SJSA1 (cell line): ENCODE measurements at places on chromosomes 5 and 9. TPM values are rescaled to one million over a fixed set of nuclear protein-coding genes. Genes with fewer than 3 reads are reported as not detected.

GRCh38 chr9:4936823-4937222 is 48.2 kb upstream of the JAK2 start:
- no peaks in the 10 kb centered on the region for H3K27me3 ChIP-seq
- no peak overlapping the region for H3K27ac ChIP-seq
- H3K36me3 ChIP-seq: no peaks in the 10 kb centered on the region
- no peak overlapping the region for H3K4me3 ChIP-seq

DNA sequence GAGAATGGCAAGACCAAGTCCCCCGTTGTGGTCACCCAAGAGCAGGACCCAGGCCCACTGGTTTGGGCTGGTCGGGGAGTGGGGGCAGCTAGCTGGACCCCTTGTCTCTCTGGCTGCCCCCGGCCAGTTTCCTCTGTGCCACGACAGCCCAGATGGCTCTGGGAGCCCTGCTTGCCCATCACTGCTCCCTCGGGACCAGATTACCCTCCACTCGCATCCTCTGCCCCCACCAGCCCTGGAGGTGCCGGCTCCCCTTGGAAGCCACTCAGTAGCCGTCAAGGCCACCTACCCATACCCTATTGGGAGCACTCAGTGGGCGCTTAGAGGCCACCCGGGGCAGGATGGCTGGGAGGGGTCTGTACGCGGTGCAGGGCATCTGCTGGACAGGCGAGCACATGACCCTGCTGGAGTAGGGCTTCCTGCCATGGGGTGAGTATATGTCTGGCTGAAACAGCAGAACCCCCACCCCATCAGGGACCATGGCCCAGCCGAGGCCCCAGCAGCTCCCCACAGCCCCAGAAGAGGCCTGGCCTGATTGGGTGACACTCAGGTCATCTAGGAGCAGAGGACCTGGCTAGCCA is 70.0 kb downstream of the ZNF354C start:
- H3K27ac ChIP-seq: no peak overlapping the region
- H3K4me3 ChIP-seq: no peak overlapping the region
- H3K36me3 ChIP-seq: 0 out of 2 replicates have a peak, but pooled peaks cover 3% of the 10 kb centered on the region
- DNase-seq: no peak
- no peaks in the 10 kb centered on the region for H3K4me1 ChIP-seq
- H3K27me3 ChIP-seq: no peaks in the 10 kb centered on the region

DNA sequence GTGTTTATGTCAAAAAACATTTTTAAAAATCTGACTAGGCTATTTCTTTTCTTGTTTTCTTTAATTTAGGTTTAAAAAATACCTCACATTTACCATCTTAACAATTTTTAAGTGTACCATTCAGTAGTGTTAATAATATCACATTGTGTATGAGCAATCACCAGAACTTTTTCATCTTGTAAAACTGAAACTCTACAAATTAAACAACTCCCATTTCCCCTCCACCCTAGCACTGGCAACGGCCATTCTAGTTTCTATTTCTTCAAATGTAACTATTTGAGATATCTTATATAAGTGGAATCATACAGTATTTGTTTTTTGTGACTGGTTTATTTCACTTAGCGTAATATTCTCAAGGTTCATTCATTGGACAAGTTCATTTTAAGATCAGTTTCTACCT is 27.7 kb downstream of the PLCXD3 start:
- no peak overlapping the region for H3K4me3 ChIP-seq
- H3K27me3 ChIP-seq: no peaks in the 10 kb centered on the region
- no peak overlapping the region for H3K27ac ChIP-seq
- DNase-seq: no peak
- no peaks in the 10 kb centered on the region for H3K4me1 ChIP-seq

GRCh38 chr5:105789246-105789645 is 1881.5 kb downstream of the EFNA5 start:
- no peaks in the 10 kb centered on the region for H3K36me3 ChIP-seq
- H3K4me3 ChIP-seq: no peak overlapping the region
- H3K4me1 ChIP-seq: no peaks in the 10 kb centered on the region
- H3K27me3 ChIP-seq: no peaks in the 10 kb centered on the region
- no peak overlapping the region for H3K27ac ChIP-seq
- DNase-seq: no peak

POU5F2 gene
- total RNA-seq: 0.26 and 0.34 TPM in 2 replicates

GADD45G gene
- not detected in 2 replicates for total RNA-seq

FOXD4L4 gene
- total RNA-seq: not detected in 2 replicates
